Left renal pelvis (tissue), 4 donors: ENCODE measurements at places on chromosomes 16 and 17.

DNA sequence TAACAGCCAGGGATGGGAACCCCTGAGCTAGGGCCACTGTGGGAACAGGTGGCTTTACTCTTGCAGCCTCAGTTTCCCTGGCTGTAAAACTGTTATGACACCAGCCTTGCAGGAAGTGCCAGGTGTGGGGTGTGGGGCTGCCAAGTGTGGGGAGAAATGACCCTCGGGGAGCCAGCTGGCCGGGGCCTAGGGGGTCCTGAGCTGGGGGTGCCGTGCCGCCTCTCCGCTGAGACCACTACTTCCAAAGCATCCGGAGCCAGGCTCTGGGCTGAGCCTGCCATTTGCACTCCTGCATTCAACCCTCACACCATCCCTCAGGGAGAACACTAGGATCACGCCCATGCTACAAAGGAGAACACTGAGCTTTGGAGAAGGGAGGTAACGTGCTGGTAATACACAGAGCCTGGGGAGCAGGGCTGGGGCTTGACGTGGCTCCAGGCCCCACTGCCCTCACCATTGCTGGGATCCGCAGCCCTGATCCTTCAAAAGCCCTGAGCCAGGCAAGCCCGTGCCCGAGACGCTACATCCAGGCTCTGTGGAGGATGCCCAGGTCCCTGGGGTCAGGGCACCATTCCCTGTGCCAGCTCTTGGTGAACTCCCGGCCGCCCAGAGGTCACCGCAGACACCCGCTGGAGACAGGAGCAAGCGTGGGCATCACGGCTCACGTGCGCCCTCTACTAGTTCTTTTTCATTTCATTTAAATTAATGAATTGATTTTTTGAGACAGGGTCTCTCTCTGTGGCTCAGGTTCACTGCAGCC lies 28.8 kb upstream of the GINS2 start:
- no peak for DNase-seq

- DNase-seq: no peak
Observed at GRCh38 chr17:28745786-28746411, 2.1 kb downstream of the TRAF4 start.

GRCh38 chr16:49116873-49117272 lies 164.8 kb downstream of the CBLN1 start:
- DNase-seq: no peak

DNA sequence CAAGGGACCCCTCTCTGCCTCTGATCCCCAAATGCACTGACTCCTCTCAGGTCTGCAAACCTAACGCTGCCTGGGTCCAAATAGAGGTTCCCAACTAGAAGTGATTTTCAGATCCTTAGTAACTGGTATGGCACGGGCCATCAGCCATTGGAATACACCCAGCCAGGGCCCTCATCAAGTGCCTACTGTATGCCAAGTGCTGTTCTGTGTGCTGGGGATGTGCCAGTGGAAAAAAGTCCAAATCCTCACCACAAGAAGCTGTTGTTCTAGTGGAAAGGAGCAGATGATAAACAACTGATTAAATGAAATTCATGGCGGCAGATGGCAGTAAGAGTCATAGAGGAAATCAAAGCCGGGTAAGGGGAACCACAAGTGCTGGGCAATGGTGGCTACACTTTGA lies 57.2 kb upstream of the MED9 start:
- DNase-seq: no peak

DNA sequence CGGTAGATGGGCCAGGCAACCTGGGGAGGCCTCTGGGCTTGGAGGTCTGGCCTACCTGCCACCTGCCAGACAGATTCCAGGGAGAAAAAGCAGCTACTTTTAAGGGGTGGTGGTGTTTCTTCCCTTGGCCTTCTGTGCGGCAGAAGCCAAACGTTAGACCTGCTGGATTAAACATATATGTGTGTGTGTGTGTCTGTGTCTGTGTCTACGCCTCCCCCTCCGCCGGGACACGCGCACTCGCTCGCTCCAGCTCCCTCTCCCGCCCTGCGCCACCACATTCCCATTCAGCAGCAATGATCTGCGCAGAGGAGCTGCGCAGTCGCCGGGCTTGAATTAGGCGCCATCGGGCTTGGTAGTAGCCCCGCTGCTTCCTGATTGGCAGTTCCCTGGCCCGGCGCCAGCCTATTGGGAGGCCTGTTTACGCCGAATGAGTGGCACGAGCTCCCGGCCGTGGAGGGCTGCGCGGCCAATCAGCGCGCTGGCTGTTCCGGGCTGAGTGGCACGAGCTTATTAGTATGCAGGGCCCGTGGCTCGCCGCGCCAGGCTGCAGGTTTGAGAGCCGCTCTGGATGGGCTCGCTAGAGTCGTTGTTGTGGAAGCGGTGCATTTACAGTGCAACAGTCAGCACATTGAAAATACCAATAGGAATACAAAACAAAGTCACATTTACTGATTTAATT lies at the start of gene BAHCC1:
Gene BAHCC1 (plus strand): TSS at position 537 of the 679 bp plus-strand sequence. CDS start 4,283 bp downstream, outside the sequence.
- peak; percentile 100 for DNase-seq

GRCh38 chr16:69187446-69188235 lies 677 bp downstream of the SNTB2 start:
- no peak for DNase-seq

- no peak for DNase-seq
Observed at GRCh38 chr17:79053251-79053925, 21.2 kb upstream of the ENGASE start.

DNA sequence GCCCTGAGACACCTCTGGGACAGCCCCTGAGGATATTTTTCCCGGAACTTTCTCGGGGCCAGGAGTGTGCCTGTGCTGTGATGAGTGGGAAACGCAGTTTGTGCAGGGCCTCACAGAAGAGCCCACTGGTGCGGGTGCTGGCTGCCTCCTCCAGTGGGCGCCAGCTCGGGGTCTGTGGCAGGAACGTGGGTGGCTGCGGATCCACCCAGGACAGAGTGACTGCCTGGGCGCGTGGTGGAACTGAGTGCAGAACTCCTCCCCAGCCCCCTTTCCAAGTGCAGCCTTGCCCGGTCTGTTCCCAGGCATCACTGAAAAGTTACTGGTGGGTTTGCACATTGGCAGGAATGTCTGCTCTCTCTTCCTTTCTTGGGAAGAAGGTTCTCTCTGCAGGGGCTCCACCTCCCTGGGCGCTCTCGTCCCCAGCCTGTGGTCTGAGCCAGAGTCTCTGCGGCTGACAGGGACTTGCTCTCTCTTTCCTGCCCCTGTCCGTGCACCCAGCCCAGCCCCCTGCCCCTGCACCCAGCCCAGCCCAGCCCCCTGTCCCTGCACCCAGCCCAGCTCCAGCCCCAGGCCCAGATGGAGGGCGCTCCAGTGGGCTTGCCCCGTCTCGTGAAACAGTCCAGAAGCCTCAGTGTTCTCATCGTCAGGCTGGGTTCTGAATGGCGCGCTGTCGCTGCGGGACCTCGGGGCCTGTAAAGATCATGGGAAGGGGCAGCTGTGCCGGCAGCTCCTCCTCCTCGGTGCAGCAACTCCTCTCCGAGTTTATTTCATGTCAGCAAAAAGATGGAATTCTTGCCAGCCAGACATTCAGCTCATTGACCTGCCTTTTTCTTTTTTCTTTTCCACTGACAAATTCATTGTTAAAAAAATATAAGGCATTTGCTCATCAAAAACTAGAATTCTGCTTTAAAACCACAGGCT lies 117.5 kb downstream of the BANP start:
- no peak for DNase-seq

GRCh38 chr17:63474174-63474573 lies 2.7 kb upstream of the ACE start:
- no peak for DNase-seq

- no peak for DNase-seq
Observed at GRCh38 chr17:4968486-4969046, 949 bp upstream of the SPAG7 start.

- no peak for DNase-seq
Observed at GRCh38 chr17:19456016-19456927, 45.2 kb downstream of the RNF112 start.

DNA sequence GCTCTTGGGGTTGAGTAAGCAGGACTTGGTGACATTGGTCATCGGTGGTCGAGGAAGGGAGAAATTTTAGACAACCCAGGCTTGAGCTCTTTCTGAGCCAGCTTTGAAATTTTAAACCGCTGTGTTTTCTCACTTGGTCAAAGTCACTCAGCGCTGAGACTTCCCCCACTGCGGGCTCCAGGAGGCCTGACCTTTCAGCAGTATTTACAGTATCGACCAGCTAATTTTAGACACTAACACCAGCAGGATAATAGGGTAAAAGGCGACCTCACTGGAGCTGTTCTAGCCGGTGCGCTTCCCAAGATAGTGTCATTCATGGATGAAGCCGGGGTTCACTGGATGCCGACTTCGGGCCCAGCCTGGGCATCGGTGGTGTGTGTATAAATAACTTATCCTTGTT lies 29.7 kb upstream of the WSCD1 start:
- DNase-seq: no peak
